ENCODE measurements at places on chromosomes 13 and 19.

- DNase-seq, result no peak
Measured at GRCh38 chr19:14149509-14149994, 13.2 kb upstream of the ASF1B start.

GRCh38 chr13:75961911-75962310 is 325.8 kb downstream of the LMO7 start:
- no peak for DNase-seq

GRCh38 chr13:75226733-75227435 is 255.1 kb downstream of the TBC1D4 start:
- no peak for DNase-seq

- DNase-seq, result no peak
Measured at GRCh38 chr19:20863176-20863575, 59.9 kb upstream of the ZNF85 start.

DNA sequence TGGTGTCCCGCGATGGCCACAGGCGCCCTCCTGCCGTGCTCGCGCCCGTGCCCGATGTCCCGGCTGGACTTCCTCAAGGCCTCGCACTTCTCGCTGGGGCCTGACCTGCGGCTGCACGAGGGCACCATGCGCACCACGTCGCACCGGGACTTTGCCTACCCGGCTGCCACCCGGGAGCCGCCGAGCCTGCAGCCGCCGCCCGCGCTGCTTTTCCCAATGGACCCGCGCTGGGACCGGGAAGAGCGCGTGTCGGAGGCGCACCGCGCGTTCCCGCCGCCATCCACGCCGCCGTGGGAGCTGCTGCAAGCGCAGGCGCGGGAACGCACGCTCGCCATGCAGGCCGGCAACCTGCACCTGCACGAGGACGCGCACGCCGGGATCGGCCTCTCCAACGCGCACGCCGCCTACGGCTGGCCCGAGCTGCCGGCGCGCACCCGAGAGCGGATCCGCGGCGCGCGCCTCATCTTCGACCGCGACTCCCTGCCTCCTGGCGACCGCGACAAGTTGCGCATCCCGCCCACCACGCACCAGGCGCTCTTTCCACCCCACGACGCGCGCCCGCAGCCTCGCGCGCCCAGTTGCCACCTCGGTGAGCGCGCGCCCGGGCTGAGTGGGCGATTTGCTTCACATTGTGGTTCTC is 12.1 kb upstream of the PEX11G start:
- peak; percentile 87 for DNase-seq

GRCh38 chr13:22432690-22433089 is 748.1 kb upstream of the SGCG start:
- no peak for DNase-seq

DNA sequence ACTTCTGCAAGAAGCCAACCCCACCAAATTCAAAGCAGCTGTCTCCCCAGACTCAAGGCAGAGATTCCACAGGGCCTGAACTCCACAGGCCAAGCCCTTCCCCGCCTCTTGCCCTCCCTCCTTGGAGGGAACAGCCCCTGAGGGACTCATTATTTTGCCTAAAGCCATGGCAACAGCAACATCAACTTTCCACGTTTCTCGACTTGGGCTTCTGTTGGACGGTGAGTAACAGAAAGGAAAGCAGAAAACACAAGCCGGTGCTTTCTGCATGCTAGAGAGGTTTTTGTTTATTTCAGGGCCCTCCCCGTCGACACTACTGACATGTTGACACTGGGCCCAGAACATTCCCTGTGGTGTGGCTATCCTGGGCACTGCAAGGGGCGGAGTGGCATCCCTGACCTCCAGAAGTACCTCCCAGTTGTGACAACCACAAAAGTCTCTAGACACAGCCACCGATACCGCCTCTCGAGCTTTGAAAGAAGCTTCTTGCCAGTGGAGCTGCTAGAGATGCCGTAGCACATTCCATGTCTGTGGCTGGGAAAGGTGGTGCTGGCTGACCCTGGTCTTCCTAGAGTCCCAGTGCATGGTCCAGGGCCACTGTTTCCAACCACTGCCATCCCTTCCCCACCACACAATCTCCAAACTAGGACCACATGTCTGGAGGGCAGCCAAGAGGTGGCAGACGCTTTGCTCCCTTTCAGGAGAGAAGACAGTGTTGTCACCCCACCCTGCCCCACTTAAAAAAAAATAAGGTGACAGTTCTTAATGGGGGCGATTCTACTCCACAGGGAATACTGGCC is 12.8 kb downstream of the CAPS start:
- DNase-seq, result no peak

DNA sequence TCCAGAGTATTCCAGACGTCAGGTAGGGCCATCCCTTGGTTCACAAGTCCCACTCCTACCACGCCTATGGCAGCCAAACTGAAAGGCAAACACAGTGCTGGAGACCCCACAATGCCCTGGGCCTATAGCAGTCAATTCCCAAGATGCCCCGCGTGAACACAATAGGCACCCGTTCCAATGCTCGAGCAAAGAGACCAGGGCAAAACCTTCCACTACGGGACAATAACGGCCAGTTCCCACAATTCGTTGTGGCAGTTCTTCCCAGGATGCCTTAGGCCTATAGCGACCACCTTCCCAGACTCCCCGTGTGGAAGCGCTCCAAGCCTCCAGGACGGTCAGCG is 538 bp downstream of the ZNF428 start:
- peak; percentile 79 for DNase-seq

- no peak for DNase-seq
Measured at GRCh38 chr13:47897411-47898050, 103.5 kb downstream of the SUCLA2 start.

DNA sequence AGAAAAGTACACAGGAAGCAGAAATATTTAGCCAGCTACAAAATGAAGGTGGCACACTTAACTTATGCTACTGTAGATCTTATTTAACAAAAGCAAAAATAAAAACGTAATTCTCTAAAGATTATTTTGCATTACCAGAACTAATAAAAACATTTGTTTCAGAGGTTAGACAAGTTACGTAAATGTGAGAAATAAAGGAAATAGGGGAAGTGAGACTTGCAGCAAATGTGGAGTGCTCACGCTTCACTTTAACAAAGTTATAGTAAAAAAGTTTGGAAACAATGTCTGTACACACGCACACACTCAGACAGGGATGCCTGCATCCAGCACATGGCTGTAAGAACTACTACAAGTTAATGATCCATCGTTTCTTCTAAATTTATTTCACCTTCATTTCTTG is 83.7 kb downstream of the NALCN start:
- DNase-seq, result no peak

GRCh38 chr13:73254827-73255226 is 196.0 kb downstream of the KLF5 start:
- DNase-seq, result no peak

- DNase-seq, result no peak
Measured at GRCh38 chr13:86085890-86086289, 286.7 kb upstream of the SLITRK6 start.

GRCh38 chr13:39571502-39572092 is 31.4 kb downstream of the LHFPL6 start:
- no peak for DNase-seq

DNA sequence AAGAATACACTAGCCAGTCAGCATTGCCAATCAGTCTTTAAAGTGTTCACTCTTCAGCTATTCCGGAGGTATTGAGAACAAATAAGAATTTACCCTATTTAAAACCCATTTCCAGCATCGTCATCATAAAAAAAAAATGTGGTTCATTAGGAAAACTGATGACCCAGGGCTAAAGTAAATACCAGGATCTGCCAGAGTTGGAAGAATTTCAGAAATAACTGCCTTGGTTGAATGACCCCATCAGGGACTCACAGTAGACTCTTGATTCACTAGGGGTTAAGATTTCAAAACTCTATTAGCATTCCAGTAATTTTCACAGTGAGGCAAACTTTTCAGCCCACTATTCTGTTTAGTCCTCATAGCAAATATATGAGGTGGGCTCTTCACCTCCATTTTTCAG is 377.0 kb downstream of the ITGBL1 start:
- no peak for DNase-seq

GRCh38 chr13:112464720-112465119 is 88.6 kb downstream of the SPACA7 start:
- DNase-seq, result no peak

DNA sequence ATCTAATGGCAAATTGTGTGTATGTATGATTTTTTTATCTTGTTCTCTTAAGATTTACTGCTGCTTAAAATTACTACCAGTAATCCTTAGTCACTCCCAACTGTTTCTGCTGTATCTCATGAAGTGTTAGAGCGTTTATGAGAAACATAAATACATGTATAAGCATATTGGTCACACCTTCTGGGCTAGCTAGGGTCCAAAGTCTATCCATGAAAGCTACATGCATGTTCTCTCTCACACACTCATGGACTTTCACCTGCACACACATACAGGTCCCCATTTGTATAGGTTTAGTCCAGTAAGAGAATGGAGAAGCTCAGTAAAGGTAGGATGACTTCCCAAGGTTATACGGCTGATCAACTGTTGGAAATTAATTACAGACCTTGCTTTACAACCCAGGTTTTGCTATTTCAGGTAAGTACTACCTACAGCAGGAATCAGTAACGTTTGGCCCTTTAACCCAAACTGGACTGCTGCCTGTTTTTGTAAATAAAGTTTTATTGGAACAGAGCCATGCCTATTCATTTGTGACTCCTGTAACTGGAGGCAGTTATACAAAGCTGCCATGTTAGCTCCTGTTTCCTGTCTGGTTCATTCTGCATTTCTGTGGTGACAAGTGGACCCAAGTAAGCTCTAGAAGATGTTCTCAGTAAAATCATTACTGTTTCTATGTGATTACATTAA is 15.3 kb downstream of the METTL21C start:
- no peak for DNase-seq

- no peak for DNase-seq
Measured at GRCh38 chr19:43743059-43743458, 11.7 kb downstream of the SMG9 start.

DNA sequence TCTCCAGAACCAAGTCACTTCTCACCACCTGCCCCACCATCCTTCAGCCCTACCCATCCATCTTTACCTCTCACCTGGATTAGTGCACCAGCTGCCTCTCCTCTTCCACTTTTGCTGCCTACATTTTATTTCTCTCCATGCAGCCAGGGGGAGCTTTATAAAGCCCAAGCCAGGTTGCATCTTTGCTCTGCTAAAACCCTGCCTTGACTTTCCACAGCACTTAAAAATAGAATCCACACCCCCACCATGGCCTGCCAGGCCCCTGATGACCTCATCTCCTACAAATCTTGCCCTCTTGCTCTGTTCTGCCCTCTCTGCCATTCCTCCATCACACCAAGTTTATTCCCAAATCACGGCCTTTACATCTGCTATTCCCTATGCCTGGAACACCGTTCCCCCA is 1.8 kb downstream of the HOOK2 start:
- no peak for DNase-seq

- no peak for DNase-seq
Measured at GRCh38 chr13:48121733-48122132, 26.8 kb upstream of the MED4 start.

DNA sequence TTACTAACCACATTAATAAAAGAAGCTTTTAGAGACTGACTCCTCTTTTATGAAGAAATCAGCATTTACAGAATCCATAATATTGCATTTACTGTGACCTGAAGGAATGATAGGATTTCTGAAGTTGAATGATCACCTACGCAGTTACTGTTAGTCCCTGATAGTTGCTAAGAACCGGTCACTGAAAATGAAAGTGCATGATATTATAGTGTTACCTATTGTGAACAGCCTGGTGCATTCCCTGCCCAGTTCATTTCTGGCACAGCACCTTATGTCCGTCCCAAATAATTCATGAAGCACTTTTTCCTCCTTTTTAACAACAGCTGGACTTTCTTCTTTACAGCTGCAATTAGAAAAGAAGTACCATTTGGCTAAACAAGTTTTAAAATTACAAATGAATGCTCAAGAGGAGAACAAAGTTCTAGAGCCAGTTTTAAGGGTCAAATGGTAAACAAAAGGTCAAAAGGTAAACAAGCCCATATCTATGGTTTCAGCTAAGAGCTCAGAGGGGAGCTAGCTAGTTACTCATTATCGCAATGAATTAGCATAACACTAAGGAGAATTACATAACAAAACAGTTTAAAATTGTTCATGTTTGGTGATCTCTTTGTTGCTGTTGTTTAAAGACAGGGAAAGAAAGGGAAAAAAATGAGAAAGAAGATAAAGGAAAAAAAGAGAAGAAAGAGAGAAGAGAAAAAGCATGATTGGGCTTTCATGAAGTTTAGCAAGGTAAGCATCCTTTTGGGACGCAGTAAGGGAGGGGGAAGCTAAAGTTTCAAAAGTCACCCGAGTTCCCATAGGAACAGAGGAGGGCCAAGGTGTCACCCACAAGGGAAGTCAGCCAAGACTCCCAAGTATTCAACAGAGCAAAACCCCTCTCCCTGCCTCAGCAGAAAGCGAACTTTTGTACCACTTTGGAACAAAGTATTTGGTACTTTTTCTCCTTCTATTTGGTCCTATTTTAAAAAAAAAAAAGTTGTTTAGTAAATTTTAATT is 50.2 kb downstream of the FLT3 start:
- DNase-seq, result no peak

DNA sequence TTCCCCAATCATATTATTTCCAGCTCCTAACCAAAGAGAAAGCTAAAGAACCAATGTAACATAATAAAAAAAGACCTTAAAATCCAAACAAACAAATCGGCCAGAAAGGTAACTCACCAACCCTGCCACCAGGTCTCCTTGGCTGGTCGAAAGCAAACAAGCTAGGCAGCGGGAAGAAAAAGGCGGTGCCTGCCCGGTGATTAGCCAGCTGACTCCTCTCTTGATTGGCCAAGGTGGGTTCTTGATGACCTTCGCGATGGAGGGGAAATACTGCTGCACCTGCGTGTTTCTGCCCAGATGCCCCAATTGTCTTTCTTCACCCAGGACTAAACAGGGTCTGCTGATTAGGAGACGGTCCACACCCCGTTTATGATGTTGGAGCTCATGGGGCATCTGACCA is at the start of gene NLRP11:
Gene NLRP11 (minus strand): TSS at position 154 of the 400 bp plus-strand sequence. CDS start 13,825 bp downstream, outside the sequence.
- DNase-seq, result no peak

- DNase-seq, result no peak
Measured at GRCh38 chr13:59635589-59635988, 528.1 kb downstream of the DIAPH3 start.

DNA sequence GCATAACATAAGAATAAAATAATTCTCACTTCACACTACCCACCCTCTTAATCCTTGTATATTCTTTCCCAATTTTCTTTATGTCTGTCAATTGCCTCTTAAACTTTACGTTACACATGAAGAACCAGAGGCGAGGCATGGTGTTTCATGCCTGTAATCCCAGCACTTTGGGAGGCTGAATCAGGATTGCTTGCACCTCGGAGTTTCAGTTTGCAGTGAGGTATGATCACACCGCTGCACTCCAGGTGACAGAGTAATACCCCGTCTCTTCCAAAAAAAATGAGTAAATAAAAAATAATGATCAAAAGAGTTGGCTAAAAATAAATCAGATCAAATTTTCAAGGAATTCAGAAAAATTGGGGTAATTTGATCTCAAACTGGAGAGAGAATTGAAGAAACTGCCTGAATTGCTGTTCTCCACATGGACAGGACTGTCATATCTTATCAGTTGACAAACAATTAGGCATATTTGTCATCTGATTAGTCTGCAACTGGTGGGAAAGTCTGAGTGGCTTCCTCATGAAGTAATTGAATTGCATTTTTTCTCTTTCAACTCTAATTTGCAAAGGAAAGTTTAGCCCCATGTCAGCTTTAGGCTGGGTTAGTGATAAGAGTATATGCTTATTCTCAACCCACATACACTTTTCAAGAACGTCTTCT is 302.9 kb downstream of the ITGBL1 start:
- no peak for DNase-seq
